ENCODE measurements at places on chromosomes 6 and 20.

- no peaks in the 10 kb centered on the region for H3K36me3 ChIP-seq
- H3K27ac ChIP-seq = no peak overlapping the region
- no peak for DNase-seq
- no peaks in the 10 kb centered on the region for H3K4me1 ChIP-seq
Measured at GRCh38 chr6:170505306-170505705, 47.8 kb downstream of the PSMB1 start.

- H3K27me3 ChIP-seq = no peaks in the 10 kb centered on the region
- no peak for DNase-seq
- no peaks in the 10 kb centered on the region for H3K4me1 ChIP-seq
Measured at GRCh38 chr6:99138445-99138844, 190.7 kb upstream of the FBXL4 start.

- no peaks in the 10 kb centered on the region for H3K27me3 ChIP-seq
- no peak for DNase-seq
- H3K4me1 ChIP-seq = no peaks in the 10 kb centered on the region
- H3K36me3 ChIP-seq = no peaks in the 10 kb centered on the region
- no peak overlapping the region for H3K4me3 ChIP-seq
- H3K27ac ChIP-seq = no peak overlapping the region
Measured at GRCh38 chr6:147621263-147621662, 112.8 kb downstream of the SAMD5 start.

DNA sequence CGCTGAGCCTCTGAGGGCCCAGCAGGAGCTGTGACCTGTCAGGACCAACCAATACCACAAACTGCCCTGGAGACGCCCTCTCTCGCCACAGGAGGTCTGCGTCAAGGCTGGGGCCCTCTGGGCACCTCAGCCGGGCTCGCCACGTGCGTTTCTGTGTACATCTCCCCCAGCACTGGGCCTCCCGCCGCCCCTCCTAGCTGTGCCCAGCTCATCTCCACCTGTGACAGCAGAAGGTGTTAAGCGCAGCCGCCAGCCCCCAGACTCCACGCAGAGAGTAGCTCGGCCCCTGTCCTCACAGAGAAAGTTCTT, 91.4 kb downstream of the TAF4 start:
- no peaks in the 10 kb centered on the region for H3K27me3 ChIP-seq
- DNase-seq = no peak
- no peak overlapping the region for H3K4me3 ChIP-seq
- peaks cover 42% of the 10 kb centered on the region for H3K36me3 ChIP-seq

GRCh38 chr6:105458551-105458950, 55.7 kb upstream of the PREP start:
- no peaks in the 10 kb centered on the region for H3K27me3 ChIP-seq
- H3K4me3 ChIP-seq = peak overlapping the region; percentile 29
- peak; percentile 18 for DNase-seq

- no peaks in the 10 kb centered on the region for H3K27me3 ChIP-seq
- DNase-seq = no peak
- no peak overlapping the region for H3K27ac ChIP-seq
- H3K4me3 ChIP-seq = no peak overlapping the region
- H3K4me1 ChIP-seq = peaks cover 4% of the 10 kb centered on the region
Measured at GRCh38 chr6:139308286-139308916, 16.6 kb upstream of the TXLNB start.

All from CD4-positive, alpha-beta T cell (primary cell).